Natural killer cell treated with Interleukin-12 subunit alpha and Interleukin-12 subunit beta and Interleukin-15 and Interleukin-18, amount 100 ng/mL, for 72 hours (primary cell): ENCODE measurements at places on chromosomes 7 and 10. TPM values are rescaled to one million over a fixed set of nuclear protein-coding genes. Genes with fewer than 3 reads are reported as not detected.

GRCh38 chr7:73437091-73437490 lies 3.5 kb downstream of the FZD9 start:
- no peak for DNase-seq

DCLRE1C gene
- total RNA-seq: 37.3 TPM

GDF10 gene
- not detected for total RNA-seq

TMEM213 gene
- total RNA-seq: not detected

DNA sequence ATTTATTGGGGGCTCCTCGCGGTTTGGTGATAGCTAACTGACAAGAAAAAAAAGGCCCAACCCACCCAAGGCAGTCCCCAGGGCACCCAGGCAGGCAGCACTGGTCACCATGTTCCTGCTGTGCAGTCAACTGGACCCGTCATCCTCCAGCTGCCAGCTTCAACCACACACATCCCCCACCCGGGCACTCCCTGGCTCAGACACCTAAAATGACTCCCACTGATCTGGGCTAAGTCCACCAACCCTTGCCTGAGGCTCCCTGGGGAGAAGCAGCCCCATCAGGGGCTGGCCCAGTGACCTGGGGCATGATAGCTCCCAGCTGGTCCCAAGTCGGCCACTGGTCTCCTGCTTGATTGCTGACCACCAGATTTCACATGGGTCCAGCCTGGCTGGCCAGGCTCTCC lies 161.8 kb downstream of the NRF1 start:
- peak; percentile 37 for DNase-seq

DNA sequence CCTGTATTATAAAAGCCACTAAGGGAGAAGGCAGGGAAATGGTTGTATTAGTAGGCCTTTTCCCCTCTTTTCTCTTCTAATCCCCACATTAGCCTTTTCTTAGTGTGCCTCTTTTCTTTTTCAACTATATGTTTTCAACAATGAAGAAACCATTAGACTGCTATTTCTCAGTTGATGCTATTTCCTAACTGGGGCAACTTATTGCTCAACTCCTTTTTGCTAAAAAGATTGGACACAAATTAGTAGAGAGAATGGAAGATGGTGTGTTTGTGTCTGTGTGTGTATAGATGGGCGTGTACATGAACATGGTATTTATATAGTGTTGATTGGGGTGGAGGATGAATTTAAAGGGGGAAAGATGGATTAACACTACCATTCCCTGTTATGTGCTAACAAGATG lies 28.4 kb downstream of the TBC1D12 start:
- no peak for DNase-seq

- no peak for DNase-seq
These were observed 62.5 kb upstream of the KMT2E start for GRCh38 chr7:104951546-104951945.

DNA sequence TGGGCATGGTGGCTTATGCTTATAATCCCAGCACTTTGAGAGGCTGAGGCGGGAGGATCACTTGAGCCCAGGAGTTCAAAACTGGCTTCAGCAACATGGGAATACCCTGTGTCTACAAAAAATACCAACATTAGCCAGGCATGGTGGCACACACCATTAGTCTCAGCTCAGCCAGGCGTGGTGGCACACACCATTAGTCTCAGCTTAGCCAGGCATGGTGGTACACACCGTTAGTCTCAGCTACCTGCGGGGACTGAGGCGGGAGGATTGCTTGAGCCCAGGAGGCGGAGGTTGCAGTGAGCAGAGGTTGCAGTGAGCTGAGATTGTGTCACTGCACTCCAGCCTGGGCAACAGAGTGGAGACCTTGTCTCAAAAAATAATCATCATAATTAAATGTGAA lies 9.0 kb downstream of the LRRC27 start:
- DNase-seq: no peak
